GM12865 (cell line): ENCODE measurements at places on chromosomes 4 and X.

DNA sequence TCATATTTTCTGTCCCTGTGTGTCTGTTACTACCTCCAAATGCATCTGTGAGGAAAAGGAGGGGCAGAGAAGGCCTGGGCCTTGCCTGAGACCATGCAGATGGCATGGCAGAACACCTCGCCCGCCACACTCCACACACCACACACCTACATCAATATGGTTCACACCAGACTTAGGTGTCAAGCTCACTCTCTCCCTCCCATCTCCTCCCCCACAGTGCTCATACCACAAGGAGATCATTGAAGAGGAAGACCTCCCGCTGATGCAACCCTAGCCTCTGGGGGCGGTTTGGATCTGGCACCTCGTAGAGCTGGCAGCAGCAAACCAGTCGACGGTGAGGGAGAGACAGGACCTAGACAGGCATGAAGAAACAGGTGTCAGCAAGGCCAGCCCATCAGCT is 16.6 kb upstream of the KDM5C start:
- no peak for DNase-seq

GRCh38 chrX:103311399-103311780 is 600 bp upstream of the BEX2 start:
- DNase-seq = no peak

DNA sequence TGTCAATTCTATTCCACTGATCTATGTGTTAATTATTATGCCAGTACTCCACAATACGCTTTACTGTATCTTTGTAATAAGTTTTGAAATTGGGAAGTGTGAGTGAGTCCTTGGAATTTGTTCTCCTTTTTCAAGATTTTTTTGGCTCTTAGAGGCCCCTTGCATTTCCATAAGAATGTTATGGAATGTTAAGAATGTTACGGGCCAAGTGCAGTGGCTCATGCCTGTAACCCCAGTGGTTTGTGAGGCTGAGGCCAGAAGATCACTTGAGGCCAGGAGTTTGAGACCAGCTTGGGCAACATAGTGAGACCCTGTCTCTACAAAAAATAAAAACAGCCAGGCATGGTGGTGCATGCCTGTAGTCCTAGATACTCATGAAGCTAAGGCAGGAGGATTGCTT is 167.6 kb upstream of the CXorf66 start:
- DNase-seq = no peak

GRCh38 chr4:7208509-7209451 is 16.4 kb downstream of the SORCS2 start:
- no peak for DNase-seq

DNA sequence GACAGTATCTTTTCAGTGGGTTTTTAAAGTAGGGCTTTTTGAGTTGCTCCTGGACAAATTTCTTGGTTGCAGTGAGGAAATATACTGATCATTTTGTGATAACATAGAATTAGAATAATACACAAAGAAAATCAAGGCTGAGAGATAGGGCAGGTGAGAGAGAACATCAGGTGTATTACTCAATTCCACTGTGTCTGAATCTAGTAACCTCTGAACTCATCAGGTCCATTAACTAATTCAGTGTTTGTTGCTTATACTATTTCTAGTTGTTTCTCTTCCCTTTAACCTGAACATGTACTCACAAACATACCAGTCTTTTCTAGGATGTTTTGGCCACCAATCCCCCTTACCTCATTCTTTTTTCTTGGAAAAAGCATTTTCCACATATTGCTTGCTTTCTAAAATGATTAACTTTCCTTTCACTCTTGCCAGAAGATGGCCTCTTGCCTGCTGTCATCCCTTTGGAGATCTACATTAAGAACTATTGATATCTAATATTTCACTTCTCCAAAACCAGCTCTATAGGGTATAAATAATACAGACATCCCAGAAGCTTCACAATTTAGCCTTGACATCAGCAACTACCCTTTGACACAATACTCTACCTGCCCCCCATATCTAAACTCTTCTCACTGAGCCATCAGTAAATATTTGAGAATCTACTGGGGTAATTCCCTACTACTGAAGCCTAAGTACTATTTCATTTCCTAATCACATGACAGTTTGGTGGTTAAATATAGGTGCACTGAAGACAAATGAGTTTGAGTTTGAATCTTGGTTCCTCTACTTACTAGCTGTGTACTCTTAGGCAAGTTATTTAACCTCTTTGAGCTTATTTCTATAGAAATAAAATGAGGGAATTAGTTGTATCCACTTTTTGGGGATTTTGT is 470.8 kb upstream of the IGFBP7 start:
- DNase-seq = no peak

DNA sequence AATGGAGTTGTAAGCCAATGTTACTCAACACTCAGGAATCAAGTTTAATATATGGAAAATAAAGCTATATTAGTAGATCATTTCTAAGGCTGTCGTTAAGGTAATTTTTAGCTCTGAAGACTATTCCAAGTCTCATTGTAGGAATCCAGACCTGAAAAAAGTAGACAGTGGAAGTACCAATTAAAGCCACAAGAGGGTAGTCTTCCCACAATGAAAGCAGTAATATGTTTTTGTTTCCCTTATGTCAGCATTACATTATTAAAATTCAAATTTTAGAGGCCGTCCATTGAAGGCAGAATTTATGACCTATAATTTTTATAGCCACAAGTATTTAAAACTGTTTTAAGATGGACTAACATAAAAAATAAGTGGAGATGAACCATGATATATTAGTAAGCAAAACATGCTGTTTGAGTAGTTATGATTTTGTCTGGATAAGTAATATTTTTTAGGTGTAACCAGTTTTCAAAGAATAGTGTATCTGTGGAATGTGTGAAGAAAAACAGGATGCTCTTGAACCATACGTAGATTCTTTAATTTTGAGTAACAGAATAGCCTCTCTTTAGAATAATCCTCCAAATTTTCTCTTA is 372.6 kb upstream of the TECRL start:
- peak; percentile 12 for DNase-seq

GRCh38 chr4:138243369-138243768 is 1.2 kb upstream of the SLC7A11 start:
- DNase-seq = no peak

GRCh38 chrX:101410461-101410860 is 2.4 kb downstream of the HNRNPH2 start:
- DNase-seq = no peak

GRCh38 chrX:96576368-96576767 is 108.3 kb upstream of the DIAPH2 start:
- no peak for DNase-seq

DNA sequence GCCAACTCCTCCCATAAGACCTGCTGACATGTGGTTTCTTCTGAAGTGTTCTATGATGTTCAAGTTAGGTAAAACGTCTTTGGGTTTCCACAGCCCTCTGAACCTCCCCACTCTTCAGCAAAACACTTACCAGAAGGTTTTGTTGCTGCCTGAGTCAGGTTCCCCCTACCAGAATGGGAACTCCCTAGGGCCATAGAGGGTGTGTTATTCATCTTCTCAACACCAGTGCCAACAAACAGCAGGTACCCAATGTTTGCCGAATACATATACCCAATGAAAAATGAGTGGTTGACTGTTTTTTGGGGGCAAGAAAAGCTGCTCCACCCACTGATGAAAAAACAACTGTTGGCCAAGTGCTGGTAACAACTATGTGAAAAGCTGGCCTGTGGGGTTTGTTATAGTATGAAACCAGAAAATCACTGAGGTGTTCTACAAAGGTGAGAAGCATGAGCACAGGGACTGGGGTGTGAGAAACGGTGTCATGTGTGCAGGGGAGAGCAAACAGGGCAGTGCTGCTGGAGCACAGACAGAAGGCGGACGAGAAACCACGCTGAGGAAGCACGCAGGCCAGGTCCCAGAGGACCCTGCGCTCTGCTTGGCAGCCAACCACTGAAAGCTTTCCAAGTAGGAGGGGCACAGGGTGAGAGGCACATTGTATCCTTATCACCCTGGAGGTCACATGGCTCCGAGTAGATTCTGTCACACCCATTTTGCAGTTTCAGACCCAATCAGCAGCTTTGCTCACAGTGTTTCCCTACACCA is 28.8 kb downstream of the ATP8A1 start:
- peak; percentile 96 for DNase-seq

GRCh38 chr4:80726471-80726870 is 304.0 kb upstream of the BMP3 start:
- no peak for DNase-seq

- peak; percentile 35 for DNase-seq
Observed at GRCh38 chr4:41258783-41259182, 2.1 kb downstream of the UCHL1 start.

GRCh38 chr4:21744046-21744445 is 204.5 kb downstream of the KCNIP4 start:
- DNase-seq = no peak

GRCh38 chr4:38049545-38050170 is 89.5 kb downstream of the PTTG2 start:
- no peak for DNase-seq

DNA sequence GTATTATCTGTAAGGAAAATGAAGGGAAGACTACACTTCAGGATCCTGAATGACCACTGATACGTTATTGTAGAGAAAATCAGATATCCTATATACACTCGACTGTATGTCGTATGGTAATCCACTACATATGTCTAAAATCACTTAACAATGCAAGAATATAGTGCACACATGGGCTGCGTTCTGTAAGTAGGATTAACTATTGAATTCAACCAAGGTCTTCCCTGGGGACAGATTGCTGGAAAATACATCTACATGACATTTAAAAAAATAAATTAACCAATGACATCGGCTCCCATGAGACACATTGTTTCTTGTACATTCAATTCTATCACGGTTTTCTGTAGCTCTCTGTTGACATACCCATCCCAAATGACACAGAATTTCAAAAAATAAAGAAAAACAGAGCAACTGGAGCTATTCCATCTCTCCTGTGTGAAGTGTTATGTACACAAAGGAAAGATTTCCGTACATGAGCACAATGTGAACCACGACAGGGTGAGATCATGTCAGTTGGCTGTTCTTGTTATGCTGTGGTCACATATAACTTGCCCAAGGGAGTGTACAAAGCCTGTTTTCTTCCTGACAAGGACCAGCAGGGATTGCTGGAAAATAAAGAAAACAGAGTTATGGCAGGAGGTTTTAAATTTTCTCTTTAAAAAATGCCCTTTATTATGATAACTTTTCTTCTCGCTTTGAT is 6.1 kb downstream of the ENOX2 start:
- DNase-seq = no peak

GRCh38 chr4:3679851-3680311 is 86.3 kb upstream of the ADRA2C start:
- no peak for DNase-seq
